Karpas-422 (cell line): ENCODE measurements at places on chromosomes 4 and X.

GRCh38 chrX:85963736-85964135, 83.6 kb downstream of the CHM start:
- no peak overlapping the region for H3K4me3 ChIP-seq
- peaks cover 1% of the 10 kb centered on the region for H3K4me1 ChIP-seq
- no peak overlapping the region for H3K27ac ChIP-seq
- peaks cover under 1% of the 10 kb centered on the region; the same call in 1 of the 2 replicates for H3K36me3 ChIP-seq
- no peaks in the 10 kb centered on the region for H3K27me3 ChIP-seq

DNA sequence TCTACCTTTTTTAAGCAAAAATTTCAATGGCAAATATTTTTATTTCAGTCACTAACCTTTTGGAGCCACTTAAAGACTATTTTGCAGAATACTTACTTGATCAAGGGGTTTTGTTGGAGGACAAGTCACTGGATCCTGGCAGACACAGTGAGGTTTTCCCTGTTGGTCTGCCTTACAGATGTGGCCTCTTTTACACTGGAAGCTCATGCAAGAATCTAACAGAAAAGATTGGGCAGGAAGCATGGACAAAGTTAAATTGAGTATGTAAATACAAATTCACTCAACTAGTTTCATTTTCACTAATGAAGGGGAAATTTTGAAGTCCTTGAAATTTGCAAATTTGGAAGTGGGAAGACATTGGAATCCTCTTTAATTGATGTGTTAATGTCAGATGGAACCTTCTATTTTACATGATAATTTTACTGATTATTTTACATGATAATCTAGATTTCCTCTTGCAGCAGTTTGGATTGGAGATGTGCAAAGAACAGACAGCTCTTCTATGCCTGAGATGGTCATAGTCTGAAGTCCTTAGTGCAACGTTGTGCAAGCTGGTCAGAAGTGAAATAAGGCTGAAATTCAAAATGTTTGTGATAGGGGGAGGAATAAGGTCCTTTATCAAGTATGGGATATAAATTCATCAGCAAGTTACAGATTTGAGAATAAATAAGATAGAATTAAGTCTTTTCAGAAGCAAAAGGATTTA, 38.4 kb downstream of the SPARCL1 start:
- no peaks in the 10 kb centered on the region for H3K27me3 ChIP-seq
- H3K4me3 ChIP-seq: no peak overlapping the region
- H3K27ac ChIP-seq: no peak overlapping the region
- DNase-seq: no peak
- H3K4me1 ChIP-seq: peaks cover 7% of the 10 kb centered on the region
- H3K36me3 ChIP-seq: no peaks in the 10 kb centered on the region; the same call in 1 of the 2 replicates

DNA sequence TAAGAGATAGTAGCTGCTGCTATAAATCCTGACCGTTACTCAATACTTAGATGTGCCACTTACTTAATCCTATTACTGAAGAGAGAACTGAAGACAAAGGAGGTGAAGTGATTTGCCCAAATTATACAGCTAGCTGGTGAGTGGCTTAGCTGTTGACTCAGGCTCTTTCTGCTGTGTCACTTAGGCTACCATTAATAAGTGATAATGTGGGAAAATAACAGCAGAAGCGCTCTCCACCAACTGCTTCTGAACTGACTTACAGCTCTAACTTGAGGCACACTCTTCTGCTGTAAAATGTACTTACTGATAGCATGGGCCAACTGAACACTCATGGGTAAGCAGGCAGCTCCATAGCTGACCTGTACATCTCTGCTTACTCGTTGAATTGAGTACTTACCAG, 7.5 kb upstream of the KLHL5 start:
- H3K27ac ChIP-seq: no peak overlapping the region
- no peak overlapping the region for H3K4me3 ChIP-seq
- peaks cover 73% of the 10 kb centered on the region for H3K4me1 ChIP-seq
- peak; percentile 45 for DNase-seq
- no peaks in the 10 kb centered on the region for H3K27me3 ChIP-seq

- no peak overlapping the region for H3K27ac ChIP-seq
- no peaks in the 10 kb centered on the region for H3K36me3 ChIP-seq
- H3K27me3 ChIP-seq: no peaks in the 10 kb centered on the region
- no peaks in the 10 kb centered on the region for H3K4me1 ChIP-seq
- no peak overlapping the region for H3K4me3 ChIP-seq
These were observed 414.1 kb downstream of the CENPC start for GRCh38 chr4:67131224-67131623.

DNA sequence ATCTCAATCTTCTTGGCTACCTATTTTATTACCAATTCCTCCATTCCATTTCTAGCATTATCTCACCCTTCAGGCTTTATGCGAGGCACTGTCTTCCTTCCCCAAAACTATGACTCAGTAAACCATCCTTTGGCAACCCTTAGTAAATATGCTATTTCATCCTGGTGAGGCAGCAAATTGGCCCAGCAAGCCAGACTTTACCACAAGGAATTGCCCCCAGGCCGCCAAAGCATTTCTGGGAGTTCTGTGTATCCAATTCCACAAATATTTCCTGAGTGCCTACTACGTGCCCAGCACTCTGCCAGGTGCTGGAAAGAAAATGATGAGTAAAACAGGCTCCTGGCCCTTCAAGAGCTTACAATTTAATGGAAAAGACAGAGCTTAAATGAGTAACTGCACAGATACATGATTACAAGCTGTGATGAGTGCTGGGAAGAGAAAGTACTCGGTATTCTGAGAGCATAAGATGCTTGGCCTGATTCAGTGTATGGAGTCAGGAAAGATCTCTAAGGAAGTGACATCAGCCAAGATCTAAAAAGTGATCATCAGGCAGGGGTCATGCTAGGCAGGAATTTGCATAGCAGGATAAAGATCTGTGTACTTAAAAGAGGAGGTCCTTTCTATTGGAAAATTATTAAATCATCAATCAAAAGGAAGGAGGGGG, 193.8 kb downstream of the ADAMTS3 start:
- H3K36me3 ChIP-seq: no peaks in the 10 kb centered on the region
- no peaks in the 10 kb centered on the region for H3K4me1 ChIP-seq
- H3K27me3 ChIP-seq: no peaks in the 10 kb centered on the region
- H3K4me3 ChIP-seq: no peak overlapping the region
- H3K27ac ChIP-seq: no peak overlapping the region

DNA sequence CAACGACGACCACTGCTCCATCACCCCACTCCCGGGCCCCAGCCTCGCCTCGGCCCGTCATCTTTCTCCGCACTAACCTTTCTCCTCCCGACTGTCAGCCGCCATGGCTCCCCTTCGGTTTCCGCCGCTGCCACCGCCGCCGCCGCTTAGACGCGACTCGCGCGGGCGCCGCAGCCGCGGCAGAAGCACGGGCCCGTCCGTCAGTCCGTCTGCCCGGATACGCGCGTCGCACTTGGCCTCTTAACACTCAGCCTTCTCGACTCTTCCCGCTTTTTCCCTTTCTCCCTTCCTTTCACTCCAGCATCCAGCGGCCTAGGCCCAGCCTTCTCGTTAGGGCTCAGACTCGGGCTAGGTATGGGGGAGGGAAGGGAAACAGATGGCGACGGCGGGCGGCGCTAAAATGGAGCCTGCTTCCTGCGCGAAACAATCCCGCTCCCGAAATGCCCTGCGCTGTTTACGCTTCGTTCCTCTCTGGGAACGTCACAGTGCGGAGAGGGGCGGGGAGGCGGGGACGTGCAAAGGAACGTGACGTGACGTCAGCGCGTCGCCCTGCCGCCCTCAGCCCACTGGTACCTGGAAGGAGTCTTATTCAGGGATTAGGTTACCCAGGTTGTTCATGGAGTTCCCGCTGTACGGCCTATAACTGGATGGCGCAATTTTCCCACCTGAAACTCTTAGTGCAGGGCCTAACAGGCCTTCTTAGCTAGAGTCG, at the start of gene YTHDC1:
Gene YTHDC1, minus strand, starts transcription at position 442 of the 712 bp plus-strand sequence. Its CDS starts 337 bp downstream, at position 105.
- peak within 1 kb of the TSS; percentile 83 for H3K4me3 ChIP-seq
- no peaks in the 10 kb centered on the region for H3K27me3 ChIP-seq
- H3K27ac ChIP-seq: peak within 1 kb of the TSS; percentile 63

DNA sequence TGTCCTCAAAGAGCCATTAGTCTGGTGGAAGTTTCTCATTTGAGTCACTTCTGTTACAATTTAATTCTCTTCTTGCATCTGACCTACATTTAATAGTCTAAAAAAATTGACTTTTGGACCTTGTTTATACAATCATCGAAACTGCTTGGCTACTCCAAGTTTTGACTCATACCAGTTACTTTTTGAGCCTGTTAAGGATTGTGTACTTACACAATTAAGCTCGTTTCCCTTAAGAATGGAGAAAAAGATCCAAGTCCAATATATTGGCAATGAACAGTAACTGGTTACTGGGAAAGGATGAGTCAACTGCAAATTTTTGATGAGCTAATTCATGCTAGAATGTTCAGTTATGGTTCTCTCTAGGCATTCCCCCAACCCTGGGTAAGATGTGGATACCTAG, 58.2 kb downstream of the DCX start:
- H3K27ac ChIP-seq: no peak overlapping the region
- no peaks in the 10 kb centered on the region for H3K36me3 ChIP-seq
- no peaks in the 10 kb centered on the region for H3K27me3 ChIP-seq
- no peak for DNase-seq

- peak within 1 kb of the TSS; percentile 89 for H3K27ac ChIP-seq
- H3K36me3 ChIP-seq: no peaks in the 10 kb centered on the region
- H3K4me1 ChIP-seq: peaks cover 57% of the 10 kb centered on the region
- peak within 1 kb of the TSS; percentile 88 for H3K4me3 ChIP-seq
These were observed at the start of gene STAP1 for GRCh38 chr4:67558493-67558892. STAP1 (plus strand) TSS chr4:67558727; CDS start chr4:67558810, 83 bp downstream.

DNA sequence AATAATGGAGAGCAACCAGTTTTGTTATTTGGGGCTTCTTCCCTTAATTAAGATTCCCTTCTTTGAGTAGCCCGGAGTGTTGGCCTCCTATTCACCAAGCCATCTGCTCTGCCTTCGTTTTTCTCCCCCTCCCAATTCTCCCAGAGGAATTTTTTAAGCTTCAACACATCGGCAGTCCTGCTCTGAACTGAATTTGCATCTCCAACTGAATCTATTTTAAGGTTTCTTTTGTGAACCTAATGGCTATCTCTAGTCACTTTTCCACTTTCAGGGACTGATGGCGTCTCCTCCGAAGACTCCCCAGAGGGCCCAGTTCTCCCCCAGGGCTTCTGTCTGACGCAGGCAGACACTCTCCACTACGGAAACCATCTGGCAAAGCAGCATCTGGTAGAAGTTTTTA, 280.2 kb downstream of the ADGRA3 start:
- H3K27me3 ChIP-seq: no peaks in the 10 kb centered on the region
- H3K4me1 ChIP-seq: no peaks in the 10 kb centered on the region
- H3K36me3 ChIP-seq: no peaks in the 10 kb centered on the region
- H3K4me3 ChIP-seq: no peak overlapping the region
- H3K27ac ChIP-seq: no peak overlapping the region

- no peak for DNase-seq
- H3K4me1 ChIP-seq: no peaks in the 10 kb centered on the region
- no peak overlapping the region for H3K27ac ChIP-seq
- no peak overlapping the region for H3K4me3 ChIP-seq
- H3K36me3 ChIP-seq: peaks cover 34% of the 10 kb centered on the region
These were observed 21.3 kb downstream of the QDPR start for GRCh38 chr4:17490575-17491059.

GRCh38 chr4:4627111-4627510, 85.3 kb upstream of the STX18 start:
- H3K4me3 ChIP-seq: no peak overlapping the region
- DNase-seq: no peak
- H3K4me1 ChIP-seq: peaks cover 9% of the 10 kb centered on the region
- H3K27ac ChIP-seq: no peak overlapping the region
- H3K36me3 ChIP-seq: no peaks in the 10 kb centered on the region

- no peak overlapping the region for H3K27ac ChIP-seq
- no peaks in the 10 kb centered on the region for H3K36me3 ChIP-seq
- no peaks in the 10 kb centered on the region for H3K27me3 ChIP-seq
- no peaks in the 10 kb centered on the region for H3K4me1 ChIP-seq
These were observed 21.9 kb downstream of the BMP3 start for GRCh38 chr4:81052119-81053068.

- no peaks in the 10 kb centered on the region for H3K27me3 ChIP-seq
- peak overlapping the region; percentile 95 for H3K27ac ChIP-seq
- peaks cover 58% of the 10 kb centered on the region for H3K4me1 ChIP-seq
- peak; percentile 90 for DNase-seq
- peaks cover 22% of the 10 kb centered on the region for H3K36me3 ChIP-seq
These were observed 53.0 kb downstream of the MAPK10 start for GRCh38 chr4:86306816-86307215.

GRCh38 chrX:13008189-13008533, 33.3 kb downstream of the TMSB4X start:
- peak; percentile 75 for DNase-seq
- H3K4me3 ChIP-seq: peak overlapping the region; percentile 23; the same call in 1 of the 2 replicates
- H3K36me3 ChIP-seq: no peaks in the 10 kb centered on the region
- no peak overlapping the region for H3K27ac ChIP-seq

- no peak overlapping the region for H3K4me3 ChIP-seq
- H3K36me3 ChIP-seq: peaks cover 3% of the 10 kb centered on the region; the same call in 1 of the 2 replicates
- peaks cover 22% of the 10 kb centered on the region for H3K4me1 ChIP-seq
- H3K27me3 ChIP-seq: no peaks in the 10 kb centered on the region
- DNase-seq: peak; percentile 55
- no peak overlapping the region for H3K27ac ChIP-seq
These were observed 1.8 kb downstream of the ZNF674 start for GRCh38 chrX:46543441-46543840.

- no peaks in the 10 kb centered on the region for H3K36me3 ChIP-seq
- DNase-seq: no peak
- H3K27me3 ChIP-seq: no peaks in the 10 kb centered on the region
- no peak overlapping the region for H3K27ac ChIP-seq
These were observed 206.3 kb downstream of the SHROOM3 start for GRCh38 chr4:76641351-76641750.

DNA sequence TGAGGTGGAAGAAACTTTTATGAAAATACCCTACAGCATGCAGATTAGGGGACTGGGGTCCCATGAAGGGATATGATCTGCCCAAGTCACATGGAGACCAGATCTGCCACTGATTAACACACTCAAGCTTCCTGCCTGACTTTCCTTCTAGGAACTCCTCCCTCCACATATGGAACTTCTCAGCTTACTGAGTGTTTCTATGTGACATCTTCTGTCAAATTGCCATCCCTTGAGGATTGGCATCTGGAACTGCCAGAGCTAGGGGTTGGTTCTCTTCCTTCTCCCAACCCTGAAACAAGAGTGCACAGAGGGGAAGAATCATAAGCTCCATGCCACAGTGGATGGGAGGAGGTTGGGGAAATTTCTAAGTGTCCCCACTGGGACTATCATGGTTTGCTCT, 150.6 kb upstream of the MBNL3 start:
- H3K27ac ChIP-seq: no peak overlapping the region
- no peak for DNase-seq
- no peak overlapping the region for H3K4me3 ChIP-seq
- no peaks in the 10 kb centered on the region for H3K36me3 ChIP-seq
- no peaks in the 10 kb centered on the region for H3K27me3 ChIP-seq
- no peaks in the 10 kb centered on the region for H3K4me1 ChIP-seq

- no peak overlapping the region for H3K4me3 ChIP-seq
- no peaks in the 10 kb centered on the region for H3K36me3 ChIP-seq
- DNase-seq: no peak
- no peaks in the 10 kb centered on the region for H3K4me1 ChIP-seq
- H3K27ac ChIP-seq: no peak overlapping the region
These were observed 44.4 kb downstream of the CCDC158 start for GRCh38 chr4:76376534-76376933.

DNA sequence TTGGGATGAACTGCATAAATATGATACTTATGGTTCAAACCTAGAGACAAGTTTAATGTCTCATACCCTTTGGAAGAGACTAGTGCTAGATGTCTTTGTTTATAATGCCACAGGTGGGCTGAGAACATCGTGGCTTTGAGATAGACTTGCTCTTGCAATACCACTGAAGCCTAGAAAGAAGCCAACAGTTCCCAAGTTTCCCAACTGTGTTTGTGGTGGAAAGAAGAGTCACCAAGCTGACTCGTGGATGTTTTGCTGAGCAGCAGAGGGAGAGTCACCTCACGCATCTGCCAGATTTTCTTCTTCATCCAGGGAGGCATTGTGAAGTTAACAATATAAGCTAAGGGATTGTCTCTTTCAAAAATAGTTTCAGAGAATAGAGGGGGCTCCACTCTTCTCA, 1076.2 kb downstream of the C4orf33 start:
- H3K4me1 ChIP-seq: no peaks in the 10 kb centered on the region
- no peak overlapping the region for H3K4me3 ChIP-seq
- DNase-seq: no peak
- no peaks in the 10 kb centered on the region for H3K27me3 ChIP-seq
- no peaks in the 10 kb centered on the region for H3K36me3 ChIP-seq
